ENCODE measurements at places on chromosomes 13 and 19.

DNA sequence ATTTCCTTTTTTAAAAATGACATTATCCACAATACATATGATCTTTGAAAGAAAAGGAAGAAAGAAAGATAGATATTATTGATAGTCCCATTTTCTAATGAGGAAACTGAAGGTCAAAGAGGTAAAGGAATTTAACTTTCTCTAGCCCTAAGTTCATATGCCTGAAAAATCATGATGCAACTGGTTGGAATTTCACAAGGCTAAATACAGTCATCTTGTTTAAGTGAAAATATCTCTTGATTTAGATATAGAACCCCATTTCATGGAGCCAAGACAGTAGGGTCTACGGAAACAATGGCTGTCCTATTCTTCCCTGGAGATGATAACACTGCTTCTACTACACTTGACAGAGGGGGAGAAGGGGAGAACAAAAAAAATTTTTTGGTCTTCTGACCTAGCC lies 366.2 kb downstream of the DNAJC15 start:
- H3K4me1 ChIP-seq: no peaks in the 10 kb centered on the region
- no peaks in the 10 kb centered on the region for H3K27me3 ChIP-seq
- H3K27ac ChIP-seq: no peak overlapping the region
- H3K36me3 ChIP-seq: no peaks in the 10 kb centered on the region

DNA sequence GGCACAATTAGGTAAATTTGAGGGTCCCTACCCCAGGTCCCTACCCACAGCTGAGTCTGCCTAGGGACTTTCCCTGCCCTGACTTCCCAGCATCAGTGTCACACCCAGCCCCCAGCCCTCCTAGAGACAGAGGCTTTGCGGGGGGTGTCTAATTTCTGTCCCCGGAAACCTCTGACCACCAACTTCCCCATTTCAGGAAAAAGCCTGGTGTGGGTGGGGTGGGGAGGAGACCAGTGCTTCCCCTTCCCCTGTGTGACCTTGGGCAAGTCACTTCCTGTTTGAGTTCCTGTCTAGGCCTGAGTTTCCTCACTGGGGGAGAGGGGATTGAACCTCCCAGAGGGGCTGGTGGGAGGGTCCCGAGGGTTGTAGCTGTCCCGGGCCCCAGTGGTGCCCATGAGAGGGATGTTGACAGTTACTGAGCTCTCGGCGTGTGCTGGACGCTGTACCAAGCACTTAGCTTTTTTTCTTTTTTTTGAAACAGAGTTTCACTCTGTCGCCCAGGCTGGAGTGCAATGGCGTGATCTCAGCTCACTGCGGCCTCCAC lies 7.9 kb downstream of the VASP start:
- H3K4me1 ChIP-seq: peaks cover 27% of the 10 kb centered on the region
- DNase-seq: no peak
- H3K36me3 ChIP-seq: no peaks in the 10 kb centered on the region
- H3K4me3 ChIP-seq: no peak overlapping the region
- peak overlapping the region; percentile 8 for H3K27ac ChIP-seq

DNA sequence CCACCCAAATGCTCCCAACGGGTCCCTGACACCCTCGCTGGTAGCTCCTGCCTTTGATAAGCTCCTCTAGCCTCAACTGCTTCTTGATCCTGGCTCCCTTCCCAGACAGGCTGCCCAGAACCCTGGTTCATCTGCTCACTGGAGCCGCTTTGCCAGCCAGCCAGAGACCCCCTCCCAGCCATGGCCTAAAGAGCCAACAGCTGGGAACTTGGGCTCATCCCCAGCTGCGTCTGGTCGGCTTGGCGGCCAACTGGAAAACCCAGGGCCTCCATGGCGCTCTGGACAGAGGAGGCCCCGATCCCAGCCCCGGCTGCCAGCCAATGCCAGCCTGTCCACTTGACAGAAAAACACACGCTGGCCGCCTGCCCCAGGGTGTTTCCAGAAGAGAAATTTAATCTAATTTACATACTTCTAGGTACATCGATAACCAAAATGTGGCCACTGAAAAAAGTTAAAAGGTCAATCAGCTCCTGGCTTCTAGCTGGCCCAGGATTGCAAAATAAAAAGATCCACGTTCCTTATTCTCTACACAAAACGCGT lies 3.0 kb upstream of the AKAP8L start:
- peaks cover 12% of the 10 kb centered on the region for H3K36me3 ChIP-seq
- peaks cover 10% of the 10 kb centered on the region for H3K4me1 ChIP-seq
- H3K27me3 ChIP-seq: no peaks in the 10 kb centered on the region
- H3K27ac ChIP-seq: no peak overlapping the region

GRCh38 chr13:22108283-22108942 lies 437.5 kb downstream of the FGF9 start:
- no peak for DNase-seq
- no peaks in the 10 kb centered on the region for H3K4me1 ChIP-seq
- no peaks in the 10 kb centered on the region for H3K36me3 ChIP-seq
- no peak overlapping the region for H3K27ac ChIP-seq
- H3K4me3 ChIP-seq: no peak overlapping the region
- H3K27me3 ChIP-seq: no peaks in the 10 kb centered on the region

GRCh38 chr13:63546524-63546923 lies 2130.9 kb upstream of the PCDH20 start:
- H3K4me3 ChIP-seq: no peak overlapping the region
- no peaks in the 10 kb centered on the region for H3K27me3 ChIP-seq
- no peak overlapping the region for H3K27ac ChIP-seq
- H3K36me3 ChIP-seq: no peaks in the 10 kb centered on the region
- DNase-seq: no peak
- H3K4me1 ChIP-seq: no peaks in the 10 kb centered on the region

GRCh38 chr13:44809190-44809589 lies 180.1 kb downstream of the NUFIP1 start:
- no peak overlapping the region for H3K4me3 ChIP-seq
- H3K4me1 ChIP-seq: no peaks in the 10 kb centered on the region
- no peaks in the 10 kb centered on the region for H3K27me3 ChIP-seq
- no peak for DNase-seq
- H3K27ac ChIP-seq: no peak overlapping the region
- H3K36me3 ChIP-seq: no peaks in the 10 kb centered on the region

DNA sequence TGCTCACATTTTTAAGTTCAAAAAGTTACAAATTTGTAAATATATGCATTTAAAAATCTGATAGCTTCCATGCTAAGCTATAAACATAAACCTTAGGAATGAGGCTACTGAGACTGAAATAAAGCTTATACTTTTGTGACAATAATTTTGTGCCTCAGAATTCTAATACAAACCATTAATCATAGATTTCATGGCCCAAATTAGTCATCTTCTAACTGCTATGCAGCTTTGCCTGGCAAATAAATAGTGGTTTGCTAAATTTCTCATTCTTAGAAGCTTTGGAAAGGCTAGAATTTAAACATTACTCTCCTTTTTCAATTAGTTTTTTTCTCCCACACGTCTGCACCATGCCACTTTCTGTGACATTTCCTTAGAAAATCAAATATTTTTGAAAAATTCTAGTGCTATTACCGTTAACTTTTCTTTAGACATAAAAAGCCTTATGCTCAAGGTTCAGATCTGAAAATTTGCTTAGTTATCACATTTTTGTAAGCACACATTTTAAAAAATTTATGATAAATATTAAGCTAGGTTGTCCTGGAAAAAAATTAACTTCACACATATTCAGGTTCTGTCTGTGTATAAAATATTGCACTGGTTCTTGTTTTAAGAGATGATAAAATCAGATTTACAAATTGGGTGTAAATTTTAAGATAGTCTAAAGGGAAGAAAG lies 46.9 kb downstream of the FNDC3A start:
- no peaks in the 10 kb centered on the region for H3K36me3 ChIP-seq
- no peak overlapping the region for H3K27ac ChIP-seq
- H3K4me3 ChIP-seq: no peak overlapping the region
- H3K4me1 ChIP-seq: no peaks in the 10 kb centered on the region

DNA sequence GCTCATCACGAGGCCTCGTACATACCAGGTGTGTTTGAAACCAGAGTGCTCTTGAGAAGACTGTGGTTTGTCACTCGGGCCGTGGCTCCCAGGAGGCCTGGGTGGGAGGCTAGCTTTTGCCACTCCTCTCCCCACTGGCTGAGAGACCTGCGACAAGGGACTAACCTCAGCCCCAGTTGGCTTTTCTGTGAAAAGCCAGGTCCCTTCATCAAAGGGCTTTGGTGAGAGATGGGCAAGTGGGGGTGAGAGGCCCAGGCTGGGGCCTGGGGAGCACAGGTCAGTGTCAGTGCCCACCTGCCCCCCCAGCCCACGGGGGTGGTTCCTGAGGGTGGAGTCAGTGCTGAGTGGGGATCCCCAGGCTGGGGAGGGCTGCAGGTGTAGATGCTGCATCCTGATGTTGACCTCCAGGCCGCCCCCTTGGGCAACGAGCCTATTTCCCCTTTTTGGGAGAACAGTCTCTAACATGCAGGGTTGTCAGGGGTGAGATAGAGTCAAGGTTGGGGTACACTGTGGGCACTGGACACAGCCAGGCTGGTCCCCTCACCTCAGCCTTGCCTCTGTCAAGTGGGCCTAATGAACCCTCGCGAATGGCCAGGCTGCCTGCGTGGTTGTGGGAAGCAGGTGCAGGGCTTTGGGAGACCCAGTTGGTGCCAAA lies 661 bp downstream of the KCNJ14 start:
- H3K27me3 ChIP-seq: no peaks in the 10 kb centered on the region
- no peak overlapping the region for H3K27ac ChIP-seq
- no peak overlapping the region for H3K4me3 ChIP-seq
- DNase-seq: no peak

DNA sequence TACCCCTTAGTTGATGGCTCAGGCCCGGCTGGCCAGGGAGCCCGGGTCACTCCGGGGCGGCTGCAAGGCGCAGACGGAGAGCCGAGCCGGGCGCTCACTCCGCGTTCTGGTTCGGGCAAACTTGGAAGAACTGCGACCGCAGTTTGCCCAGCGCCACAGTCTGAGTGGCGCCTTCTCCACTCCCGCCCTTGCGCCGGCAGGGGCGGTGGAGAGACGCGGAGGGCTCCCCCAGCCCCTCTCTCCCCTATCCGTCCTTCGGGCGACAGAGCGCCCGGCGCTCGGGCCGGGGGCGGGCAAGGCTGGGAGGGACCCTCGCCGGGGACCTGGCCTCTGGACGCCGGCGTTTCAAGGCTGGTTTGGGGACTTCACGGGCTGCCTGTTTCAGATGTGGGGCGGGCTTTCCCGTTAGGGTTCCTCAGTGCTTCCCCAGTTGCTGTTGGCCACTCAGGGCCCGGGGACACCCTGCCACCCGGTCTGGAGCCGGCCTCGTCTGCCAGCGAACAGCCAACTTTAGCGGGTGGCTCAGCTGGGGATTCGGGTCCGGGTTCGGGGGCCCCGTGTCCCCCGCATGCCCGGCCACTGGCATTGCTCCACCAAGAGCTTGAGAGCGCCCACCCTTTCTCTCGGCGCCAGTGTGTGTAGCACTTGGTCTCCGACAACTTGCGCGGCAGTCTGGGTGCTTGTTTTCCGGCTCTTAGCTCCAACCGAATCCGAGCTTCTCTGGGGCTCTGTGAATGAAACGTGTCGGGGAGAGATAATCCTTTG lies 1.5 kb downstream of the GPC6 start:
- peak overlapping the region; percentile 51 for H3K27ac ChIP-seq
- DNase-seq: no peak
- H3K4me1 ChIP-seq: no peaks in the 10 kb centered on the region

DNA sequence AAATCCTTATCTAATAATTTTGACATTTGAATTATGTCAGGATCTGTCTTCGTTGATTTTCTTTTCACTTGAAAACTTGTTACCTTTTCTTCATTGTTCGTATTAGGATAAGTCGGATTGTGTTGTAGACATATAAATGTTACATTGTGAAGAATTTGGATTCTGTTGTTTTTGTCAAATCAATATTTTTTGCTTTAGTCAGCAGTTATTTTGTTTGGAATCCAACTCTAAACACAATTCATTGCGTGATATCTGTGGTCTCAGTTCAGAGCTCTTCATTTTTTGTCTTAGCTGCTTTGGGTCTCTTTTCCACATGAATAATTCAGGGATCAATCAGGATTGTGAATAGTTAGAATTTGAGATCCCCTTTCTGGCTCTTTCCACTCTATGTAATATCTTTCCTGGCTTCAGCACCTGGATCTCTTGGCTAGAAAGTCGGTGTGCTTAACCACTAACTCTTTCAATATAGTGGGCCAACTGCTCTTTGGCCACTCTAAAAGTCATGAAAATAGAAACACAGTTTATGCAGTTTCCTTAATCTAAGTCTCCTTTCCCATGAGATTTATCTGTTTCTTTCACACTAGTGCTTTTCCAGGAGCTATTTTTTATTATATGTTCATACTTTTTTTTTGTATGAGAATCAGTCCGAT lies 2494.2 kb upstream of the PCDH20 start:
- no peak for DNase-seq
- no peaks in the 10 kb centered on the region for H3K36me3 ChIP-seq
- H3K4me1 ChIP-seq: no peaks in the 10 kb centered on the region

- no peaks in the 10 kb centered on the region for H3K36me3 ChIP-seq
- H3K4me3 ChIP-seq: no peak overlapping the region
- peaks cover 6% of the 10 kb centered on the region for H3K4me1 ChIP-seq
- H3K27ac ChIP-seq: no peak overlapping the region
Measured at GRCh38 chr13:48405875-48406274, 7.0 kb downstream of the LPAR6 start.

- H3K4me1 ChIP-seq: no peaks in the 10 kb centered on the region
- H3K27me3 ChIP-seq: no peaks in the 10 kb centered on the region
- DNase-seq: no peak
- no peak overlapping the region for H3K4me3 ChIP-seq
- H3K36me3 ChIP-seq: no peaks in the 10 kb centered on the region
- H3K27ac ChIP-seq: no peak overlapping the region
Measured at GRCh38 chr13:25902891-25903341, 148.9 kb downstream of the SHISA2 start.

DNA sequence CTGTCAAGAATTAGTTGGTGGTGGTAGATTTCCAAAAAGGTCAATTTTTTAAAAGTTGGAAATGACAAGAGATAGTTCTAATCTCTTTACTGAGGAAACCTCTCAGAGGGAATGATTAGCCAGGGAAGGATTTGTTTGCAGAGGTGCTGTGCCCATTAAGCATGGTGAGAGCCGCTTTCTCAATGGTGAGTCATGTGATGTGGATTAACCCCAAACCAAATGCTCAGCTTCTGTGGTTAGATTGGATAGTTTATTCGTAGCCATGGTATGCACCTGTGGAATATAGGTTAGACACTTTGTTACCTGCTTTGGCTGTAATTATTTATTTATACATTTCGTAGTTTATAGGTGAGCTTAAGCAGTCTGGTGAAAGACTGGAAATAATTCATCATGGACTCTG lies 7.1 kb downstream of the HNRNPM start:
- H3K4me3 ChIP-seq: no peak overlapping the region
- no peaks in the 10 kb centered on the region for H3K27me3 ChIP-seq

DNA sequence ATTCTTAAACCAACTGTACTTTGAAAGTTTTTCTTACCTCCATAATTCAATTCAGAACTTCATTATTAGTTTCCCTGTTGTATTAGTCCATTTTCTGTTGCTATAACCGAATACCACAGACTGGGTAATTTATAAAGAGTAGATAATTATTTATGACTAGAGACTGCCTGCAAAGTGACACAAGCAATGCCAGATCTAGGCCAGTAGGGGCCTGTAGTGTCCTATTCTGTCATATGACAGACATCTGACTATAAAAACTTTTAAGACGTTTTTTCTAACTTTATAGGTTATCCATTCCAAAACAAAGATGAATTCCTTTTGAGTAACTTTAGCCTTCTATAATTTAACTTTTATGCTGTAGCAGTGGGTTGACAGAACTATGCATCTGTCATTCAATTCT lies 2783.8 kb downstream of the PCDH9 start:
- H3K36me3 ChIP-seq: no peaks in the 10 kb centered on the region
- no peak overlapping the region for H3K4me3 ChIP-seq
- DNase-seq: no peak
- no peak overlapping the region for H3K27ac ChIP-seq
